ENCODE measurements at places on chromosomes 3 and 15.

- peak; percentile 55 for DNase-seq
Observed at GRCh38 chr3:88019024-88019423, 39.8 kb downstream of the CGGBP1 start.

- no peak for DNase-seq
Observed at GRCh38 chr15:50783411-50783810, 17.9 kb upstream of the SPPL2A start.

- no peak for DNase-seq
Observed at GRCh38 chr3:64900617-64901521, 213.1 kb upstream of the ADAMTS9 start.

DNA sequence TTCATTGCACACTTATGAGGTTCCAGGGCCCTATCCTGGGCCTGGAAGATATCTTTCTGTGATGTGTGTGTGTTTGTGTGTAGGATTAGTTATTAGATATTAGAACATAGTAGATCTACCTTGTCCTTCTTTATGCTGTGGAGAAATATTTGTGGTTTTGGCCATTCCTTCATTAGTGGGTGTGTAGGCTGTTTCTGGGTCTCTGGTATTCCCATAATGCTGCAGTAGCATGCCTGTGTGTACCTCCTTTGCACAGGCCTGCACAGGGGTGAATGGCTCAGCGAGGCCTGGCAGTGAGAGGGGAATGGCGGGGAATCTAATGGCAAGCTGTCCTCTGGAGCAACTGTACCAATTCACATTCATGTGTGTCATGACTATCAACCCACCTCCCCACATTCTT lies 125.8 kb upstream of the MRPS22 start:
- DNase-seq, result no peak

DNA sequence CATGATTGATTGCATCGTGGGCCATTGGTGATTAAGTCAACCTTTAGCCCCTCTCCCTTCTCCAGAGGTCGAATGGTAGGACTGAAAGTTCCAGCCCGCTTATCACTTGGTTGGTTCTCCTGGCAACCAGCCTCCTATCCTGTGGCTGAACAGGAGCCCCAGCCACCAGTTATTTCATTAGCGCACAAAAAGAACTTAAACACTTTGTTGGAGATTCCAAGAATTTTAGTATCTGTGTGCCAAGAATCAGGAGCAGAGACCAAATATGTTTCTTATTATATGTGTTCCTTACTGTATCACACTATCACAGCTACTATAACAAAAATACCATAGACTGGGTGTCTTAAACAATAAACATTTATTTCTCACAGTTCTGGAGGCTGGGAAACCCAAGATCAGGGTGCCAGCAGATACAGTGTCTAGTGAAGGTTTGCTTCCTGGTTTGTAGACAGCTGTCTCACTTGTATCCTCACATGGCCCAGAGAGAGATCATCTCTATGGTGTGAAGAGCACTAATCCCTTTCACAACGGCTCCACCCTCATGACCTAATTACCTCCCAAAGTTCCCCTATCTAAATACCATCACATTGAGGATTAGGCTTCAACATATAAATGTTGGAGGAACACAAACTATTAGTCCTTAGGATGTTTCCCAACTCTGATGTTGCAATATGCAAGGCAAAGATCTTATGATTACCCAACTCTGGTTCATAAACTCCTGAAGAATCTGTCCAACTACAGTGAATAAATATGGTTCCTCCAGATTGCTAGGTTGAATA lies 30.5 kb upstream of the APH1B start:
- DNase-seq, result peak; percentile 37

DNA sequence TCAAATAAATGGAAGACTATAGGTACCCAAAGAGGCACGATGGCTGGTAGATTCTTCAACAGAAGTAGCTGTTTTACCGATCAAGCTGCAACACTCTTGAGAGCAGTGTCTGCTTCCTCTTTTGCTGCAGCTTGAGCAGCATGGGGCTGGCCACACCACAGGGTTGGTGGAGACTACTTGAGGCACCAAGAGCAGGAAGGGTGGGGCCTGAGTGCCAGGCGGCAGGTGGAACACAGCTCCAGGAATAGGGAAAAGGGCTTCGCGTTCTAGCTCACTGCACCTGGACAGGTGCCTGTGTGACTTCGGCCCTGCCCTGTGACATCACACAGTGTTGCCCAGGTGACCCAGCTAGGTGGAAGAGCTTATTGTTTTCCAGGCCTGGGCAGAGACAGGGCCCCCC lies at the start of gene CCDC33:
Gene CCDC33, plus strand, starts transcription at position 365 of the 400 bp plus-strand sequence. CDS start 394 bp downstream, outside the sequence.
- peak; percentile 50 for DNase-seq

GRCh38 chr3:153595186-153595815 lies 433.3 kb downstream of the RAP2B start:
- peak; percentile 45 for DNase-seq

- DNase-seq, result no peak
Observed at GRCh38 chr3:38551026-38551832, 55.1 kb downstream of the EXOG start.

DNA sequence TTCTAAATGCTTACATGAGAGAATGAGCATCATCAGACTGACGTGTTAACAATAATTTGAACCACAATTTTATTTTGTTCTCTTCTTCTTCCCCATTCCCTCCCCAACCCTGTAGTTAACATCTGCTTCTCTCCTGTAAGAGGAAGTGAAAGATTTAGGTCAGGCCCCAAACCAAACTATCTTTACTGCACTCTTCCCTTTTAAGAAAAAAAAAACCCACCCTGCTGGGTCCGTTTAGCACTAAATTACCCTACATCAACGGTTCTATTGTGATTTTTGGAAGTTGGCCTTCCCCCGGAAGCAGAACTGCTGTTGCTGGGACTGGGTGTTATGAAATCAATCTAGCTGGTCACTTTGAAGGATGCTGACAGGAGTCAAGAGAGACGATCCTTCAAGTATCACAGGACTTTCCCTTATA lies 49.4 kb downstream of the NFKBIZ start:
- DNase-seq, result peak; percentile 78

DNA sequence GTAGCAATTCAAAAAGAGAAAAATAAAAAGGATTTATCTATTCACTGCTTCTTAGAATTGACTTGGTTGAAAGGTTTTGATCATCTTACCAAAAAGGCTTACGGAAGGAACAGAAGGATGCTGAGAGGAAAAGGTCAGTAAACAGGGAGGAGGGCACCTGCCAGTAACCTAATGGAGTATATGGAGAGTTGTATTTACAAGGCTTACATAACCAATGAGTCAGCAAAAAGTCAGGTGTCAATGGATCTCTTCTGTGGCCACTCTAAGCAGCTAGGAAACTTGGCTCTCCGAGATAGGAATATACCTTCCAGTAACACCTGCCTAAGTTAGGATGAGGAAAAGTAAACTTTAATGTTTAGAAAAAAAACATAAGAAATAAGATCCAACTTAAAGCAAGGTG lies 80.5 kb upstream of the PLXND1 start:
- DNase-seq, result no peak

DNA sequence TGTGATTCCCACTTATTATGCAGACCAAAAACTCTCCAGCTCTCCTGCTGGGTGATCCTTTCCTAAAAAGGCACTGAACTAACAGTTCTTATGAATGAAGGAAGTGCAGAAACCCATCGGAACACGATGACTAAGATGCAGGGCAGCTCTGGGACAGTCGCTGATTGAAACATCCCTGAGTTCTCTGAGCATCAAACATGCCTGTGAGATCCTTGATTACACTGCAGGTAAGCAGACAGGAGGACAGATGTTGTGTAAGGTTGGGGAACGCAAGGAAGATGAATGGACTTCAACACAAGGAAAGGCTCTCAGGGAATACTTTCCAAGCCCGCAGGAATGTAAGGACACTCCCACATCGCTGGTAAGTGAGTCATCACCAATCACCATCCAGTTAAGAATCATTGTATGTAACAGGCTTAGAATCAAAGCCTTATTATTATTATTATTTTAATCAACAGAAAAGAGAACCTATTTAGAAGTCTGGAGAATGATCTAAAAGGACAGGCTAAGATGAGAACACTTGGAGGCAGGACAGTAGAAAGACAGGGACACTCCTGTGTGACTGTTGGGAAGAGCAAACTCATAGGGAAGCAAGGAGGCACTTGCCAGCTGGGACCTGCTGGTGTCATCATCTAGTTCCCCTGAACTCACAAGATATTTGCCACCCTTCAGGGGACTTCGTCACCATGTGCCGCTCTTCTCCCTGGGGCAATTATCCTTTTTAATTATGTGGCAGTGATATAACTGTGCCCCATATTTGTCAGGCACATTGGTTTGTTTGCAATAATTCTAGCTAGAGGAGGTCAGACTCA lies 26.0 kb downstream of the TMEM158 start:
- DNase-seq, result no peak

DNA sequence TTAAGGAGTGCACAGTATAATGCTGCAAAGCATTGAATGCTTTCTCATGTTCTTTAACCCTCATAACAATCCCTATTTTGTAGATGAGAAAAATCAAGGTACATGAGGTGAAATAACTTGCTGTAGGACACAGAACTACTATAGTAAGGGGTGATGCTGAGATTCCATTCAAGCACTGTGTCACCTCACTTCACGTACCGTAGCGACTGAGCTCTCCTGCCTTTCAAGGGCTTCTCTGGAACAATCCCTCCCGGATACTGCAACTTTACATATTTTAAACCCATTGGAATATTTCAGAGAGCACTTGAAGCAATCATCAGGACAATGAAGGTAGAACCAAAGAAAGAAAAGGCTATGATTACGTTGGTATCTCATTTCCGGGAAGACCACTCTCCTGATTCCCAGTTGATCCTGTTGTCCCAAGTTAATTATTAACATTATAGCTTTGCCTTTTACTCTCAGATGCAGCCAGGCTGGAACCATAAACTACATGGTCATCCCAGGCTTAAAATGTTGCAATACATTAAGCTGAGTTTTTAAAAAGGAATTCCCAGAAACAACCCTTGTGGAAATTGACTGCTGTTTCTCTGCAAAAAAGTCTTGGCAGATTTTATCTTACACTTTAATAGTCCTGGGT lies 252.2 kb upstream of the IGF1R start:
- DNase-seq, result no peak

- DNase-seq, result no peak
Observed at GRCh38 chr3:103210583-103210982, 775.8 kb downstream of the ZPLD1 start.

GRCh38 chr3:106913111-106913698 lies 464.0 kb upstream of the CCDC54 start:
- no peak for DNase-seq

DNA sequence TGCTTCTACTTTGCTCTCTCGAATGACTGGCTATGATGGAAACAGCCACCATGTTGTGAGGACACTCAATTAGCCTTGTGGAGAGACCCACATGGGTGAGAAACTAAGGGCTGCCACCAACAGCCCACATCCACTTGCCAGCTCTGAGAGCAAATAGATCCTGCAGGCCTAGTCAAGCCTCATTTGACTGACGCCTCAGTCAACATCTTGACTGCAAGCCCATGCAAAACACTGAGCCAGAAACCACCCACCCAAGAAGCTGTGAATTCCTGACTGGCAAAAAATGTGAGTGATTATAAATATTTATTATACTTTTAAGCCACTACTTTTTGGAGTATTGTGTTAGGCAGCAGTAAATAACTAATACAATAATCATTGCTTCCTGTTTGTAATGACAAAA lies 58.4 kb downstream of the NOX5 start:
- DNase-seq, result no peak

- DNase-seq, result no peak
Observed at GRCh38 chr15:62934236-62934971, 108.1 kb upstream of the TPM1 start.

- no peak for DNase-seq
Observed at GRCh38 chr3:129485721-129486663, 42.4 kb upstream of the RHO start.

GRCh38 chr3:113659101-113659541 lies 37.3 kb downstream of the USF3 start:
- no peak for DNase-seq

GRCh38 chr3:129560269-129560787 lies 17.4 kb downstream of the H1-8 start:
- no peak for DNase-seq

DNA sequence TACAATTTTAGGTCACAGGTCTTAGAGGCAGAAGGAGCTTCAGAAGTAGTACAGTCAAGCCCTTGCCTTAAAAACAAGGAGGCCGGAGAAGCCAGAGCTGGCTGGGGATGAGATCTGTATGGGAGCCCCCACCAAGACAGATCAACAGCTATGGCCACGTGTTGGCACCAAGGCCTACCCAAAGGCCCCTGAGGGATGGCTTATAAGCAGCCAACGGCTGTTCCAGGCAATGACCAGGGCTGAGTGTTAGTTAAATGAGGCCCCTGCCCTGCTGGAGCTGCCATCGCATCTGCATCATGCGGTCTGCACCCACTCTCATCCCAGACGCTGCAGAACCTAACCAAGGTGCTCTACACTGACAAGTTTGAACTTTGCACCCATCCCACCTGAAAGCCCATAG lies 43.3 kb downstream of the CCDC12 start:
- no peak for DNase-seq

GRCh38 chr3:94071713-94072284 lies 8.9 kb downstream of the NSUN3 start:
- no peak for DNase-seq

- no peak for DNase-seq
Observed at GRCh38 chr3:138394686-138395085, 39.7 kb upstream of the ESYT3 start.

- DNase-seq, result no peak
Observed at GRCh38 chr3:43496740-43497375, 125.0 kb downstream of the ANO10 start.

DNA sequence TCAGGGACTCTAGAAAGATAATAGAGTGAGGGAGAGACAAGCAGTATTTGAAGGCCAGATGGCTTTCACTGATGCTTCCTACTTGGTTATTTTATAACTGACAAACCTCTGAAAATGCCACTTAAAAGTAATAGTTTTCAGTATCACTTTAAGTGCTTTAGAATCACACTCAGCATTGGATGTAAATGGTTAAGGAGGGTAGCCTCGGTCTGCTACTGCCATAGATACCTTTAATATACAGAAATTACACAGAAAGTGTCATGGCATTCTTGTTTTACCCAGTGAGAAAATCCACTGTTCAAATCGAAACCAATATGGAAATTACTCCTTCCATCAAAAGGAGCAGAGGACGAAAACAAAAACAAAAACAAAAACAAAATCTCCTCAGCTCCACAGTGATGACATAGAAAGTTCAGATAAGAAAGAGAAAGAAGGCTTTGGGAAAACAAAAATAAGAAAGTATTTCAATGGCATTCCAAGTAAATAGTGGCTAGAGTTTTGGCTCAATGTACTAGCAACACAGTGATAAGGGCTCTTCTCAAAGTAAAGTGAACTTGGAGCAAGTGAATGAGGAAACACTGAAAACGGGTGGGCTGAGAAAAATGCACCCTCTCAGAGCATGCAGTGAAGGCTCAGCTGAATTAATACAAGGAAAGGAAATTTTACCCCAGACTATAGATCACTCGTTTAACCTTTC lies 43.2 kb upstream of the CD47 start:
- DNase-seq, result no peak

GRCh38 chr3:101676216-101676764 lies 642 bp downstream of the ZBTB11 start:
- DNase-seq, result no peak

GRCh38 chr3:123419181-123419849 lies 29.6 kb downstream of the ADCY5 start:
- DNase-seq, result no peak

All from Kasumi-1 (cell line).